ENCODE measurements at places on chromosomes 3 and 15.

GRCh38 chr15:81298611-81299010, 25.3 kb downstream of the STARD5 start:
- no peak for DNase-seq

DNA sequence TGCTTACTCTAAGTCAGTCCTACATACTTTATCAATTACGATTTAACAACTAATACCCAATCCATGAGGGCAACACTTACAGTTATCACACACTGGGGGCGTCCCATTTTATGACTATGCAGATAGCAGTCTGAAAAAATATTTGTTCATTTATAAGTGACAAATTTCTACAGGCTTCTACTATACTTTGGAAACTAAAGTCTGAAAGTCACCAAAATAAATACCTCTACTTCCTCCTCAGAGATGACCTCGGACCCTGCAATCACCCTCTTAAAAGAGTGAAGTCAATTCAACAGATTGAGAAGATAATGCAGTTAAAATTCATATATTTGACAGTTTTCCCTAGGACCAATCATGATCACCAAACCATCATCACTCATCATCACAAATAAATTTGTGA, 76.6 kb downstream of the GSK3B start:
- DNase-seq: no peak

- no peak for DNase-seq
Measured at GRCh38 chr15:72106068-72106467, 11.9 kb downstream of the MYO9A start.

GRCh38 chr15:60325905-60326304, 71.9 kb downstream of the ANXA2 start:
- no peak for DNase-seq

- DNase-seq: no peak
Measured at GRCh38 chr3:18062657-18063025, 320.2 kb upstream of the TBC1D5 start.

DNA sequence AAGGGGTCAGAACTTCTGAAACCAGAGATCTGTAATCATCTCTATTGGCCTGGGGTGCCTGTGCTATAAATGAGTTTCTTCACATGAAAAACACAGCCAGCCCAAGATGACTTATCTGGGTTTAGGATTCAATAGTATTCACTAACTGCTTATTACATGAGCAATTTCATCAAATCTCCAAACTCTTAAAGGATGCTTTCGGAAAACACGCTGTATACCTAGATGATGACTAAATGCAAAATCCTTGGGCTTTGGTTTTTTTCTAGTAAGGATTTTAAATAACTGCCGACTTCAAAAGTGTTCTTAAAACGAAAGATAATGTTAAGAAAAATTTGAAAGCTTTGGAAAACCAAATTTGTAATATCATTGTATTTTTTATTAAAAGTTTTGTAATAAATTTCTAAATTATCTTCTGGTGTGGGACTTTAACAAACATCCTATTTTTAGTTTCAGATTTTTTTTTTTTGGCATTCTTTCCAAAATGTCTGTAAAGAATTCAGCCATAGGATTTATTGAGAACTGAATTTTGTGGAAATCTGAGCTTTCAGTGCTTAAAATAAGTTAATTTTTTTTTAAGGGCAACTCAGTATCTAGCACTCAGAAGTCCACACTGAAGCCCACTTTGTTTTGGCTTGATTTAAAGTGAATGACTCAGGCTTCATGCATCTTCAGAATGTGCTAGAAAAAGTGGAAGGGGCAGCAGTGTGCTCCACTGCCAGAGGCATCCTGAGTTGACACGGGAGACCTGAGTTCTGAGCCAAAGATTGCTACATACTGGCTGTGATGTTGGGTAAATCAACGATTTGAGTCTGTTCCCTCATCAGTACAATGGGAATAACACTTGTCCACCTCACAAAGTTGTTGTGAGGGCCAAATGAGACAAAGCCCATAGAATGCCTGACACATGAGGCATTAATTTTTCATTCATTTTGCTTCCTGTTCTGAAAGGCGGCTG, 18.7 kb downstream of the TMEM43 start:
- DNase-seq: no peak
